Left ventricle myocardium inferior (tissue), 1 donor: ENCODE measurements at places on chromosomes 2 and 18. TPM values are rescaled to one million over a fixed set of nuclear protein-coding genes. Genes with fewer than 3 reads are reported as not detected.

SLC4A3 gene
- 426 TPM for total RNA-seq

ZNF804A gene
- not detected for total RNA-seq

SYT4 gene
- total RNA-seq: not detected

UGT1A3 gene
- not detected for total RNA-seq

NDC80 gene
- total RNA-seq: 0.55 TPM

DNA sequence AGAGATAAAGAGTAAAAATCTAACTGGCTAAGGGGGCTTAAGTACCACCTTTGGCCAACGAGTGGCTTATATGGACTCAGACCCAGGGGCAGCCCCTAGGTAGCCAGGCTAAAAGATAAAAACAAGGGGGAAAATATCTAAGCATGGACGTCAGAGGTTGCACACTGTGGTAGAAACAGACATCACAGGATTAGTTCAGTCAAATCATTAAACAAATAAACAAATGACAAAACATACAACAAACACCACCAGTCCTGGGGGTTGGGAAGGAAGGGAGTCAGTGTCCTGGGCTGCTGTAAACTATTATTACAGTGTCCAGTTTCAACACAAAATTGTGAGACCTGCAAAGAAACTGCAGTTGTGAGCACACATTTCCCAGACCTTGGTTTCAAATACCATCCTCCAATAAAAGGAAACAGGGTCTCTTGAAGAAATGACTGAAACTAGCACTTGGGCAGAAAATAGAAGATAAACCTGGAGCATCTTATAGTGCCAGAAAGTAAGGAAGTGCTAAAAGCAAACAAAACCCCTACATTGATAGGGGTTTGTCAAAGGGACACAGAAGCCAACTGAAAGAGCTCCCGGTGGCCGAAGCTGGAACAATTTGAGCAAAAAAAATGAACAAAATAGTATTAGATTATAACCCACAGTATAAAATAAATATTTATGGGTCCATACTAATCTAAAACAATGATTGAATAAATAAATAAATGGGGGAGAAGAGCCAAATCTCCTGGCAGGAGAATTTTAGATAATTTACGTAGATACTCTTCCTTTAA lies 154.8 kb upstream of the KLF7 start:
- H3K27me3 ChIP-seq: no peaks in the 10 kb centered on the region
- H3K4me1 ChIP-seq: no peaks in the 10 kb centered on the region
- DNase-seq: no peak
- H3K36me3 ChIP-seq: no peaks in the 10 kb centered on the region
- H3K27ac ChIP-seq: no peak overlapping the region
- no peak overlapping the region for H3K4me3 ChIP-seq

- no peaks in the 10 kb centered on the region for H3K36me3 ChIP-seq
- H3K4me1 ChIP-seq: no peaks in the 10 kb centered on the region
- H3K27ac ChIP-seq: no peak overlapping the region
- no peak for DNase-seq
- no peaks in the 10 kb centered on the region for H3K27me3 ChIP-seq
Observed at GRCh38 chr2:9018109-9018508, 14.6 kb upstream of the MBOAT2 start.

GRCh38 chr2:122255924-122256323 lies 500.5 kb downstream of the TSN start:
- H3K4me1 ChIP-seq: no peaks in the 10 kb centered on the region
- DNase-seq: no peak
- H3K27ac ChIP-seq: no peak overlapping the region
- H3K36me3 ChIP-seq: no peaks in the 10 kb centered on the region

DNA sequence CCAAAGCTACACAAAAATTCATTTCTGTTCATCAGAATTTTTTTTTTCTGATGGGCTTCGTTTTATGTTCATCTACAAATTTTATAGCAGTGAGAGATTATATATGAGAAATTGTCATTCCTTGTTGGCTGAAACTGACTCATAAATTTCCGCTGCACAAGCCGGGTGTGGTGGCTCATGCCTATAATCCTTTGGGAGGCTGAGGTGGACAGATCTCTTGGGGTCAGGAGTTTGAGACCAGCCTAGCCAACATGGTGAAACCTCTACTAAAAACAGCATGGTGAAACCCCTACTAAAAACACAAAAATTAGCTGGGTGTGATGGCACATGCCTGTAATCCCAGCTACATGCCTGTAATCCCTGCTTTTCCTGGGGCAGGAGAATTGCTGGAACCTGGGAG lies 72.0 kb downstream of the PLEKHM3 start:
- no peak overlapping the region for H3K4me3 ChIP-seq
- DNase-seq: no peak
- H3K36me3 ChIP-seq: no peaks in the 10 kb centered on the region
- H3K27me3 ChIP-seq: no peaks in the 10 kb centered on the region
